Ascending aorta (tissue), 2 donors: ENCODE measurements at places on chromosomes 3 and 15.

- no peak overlapping the region for H3K4me3 ChIP-seq
- H3K4me1 ChIP-seq: no peaks in the 10 kb centered on the region
- H3K27me3 ChIP-seq: no peaks in the 10 kb centered on the region
- no peak overlapping the region for H3K27ac ChIP-seq
- DNase-seq: no peak
- H3K36me3 ChIP-seq: no peaks in the 10 kb centered on the region
Measured at GRCh38 chr3:139970526-139970925, 35.5 kb downstream of the CLSTN2 start.

DNA sequence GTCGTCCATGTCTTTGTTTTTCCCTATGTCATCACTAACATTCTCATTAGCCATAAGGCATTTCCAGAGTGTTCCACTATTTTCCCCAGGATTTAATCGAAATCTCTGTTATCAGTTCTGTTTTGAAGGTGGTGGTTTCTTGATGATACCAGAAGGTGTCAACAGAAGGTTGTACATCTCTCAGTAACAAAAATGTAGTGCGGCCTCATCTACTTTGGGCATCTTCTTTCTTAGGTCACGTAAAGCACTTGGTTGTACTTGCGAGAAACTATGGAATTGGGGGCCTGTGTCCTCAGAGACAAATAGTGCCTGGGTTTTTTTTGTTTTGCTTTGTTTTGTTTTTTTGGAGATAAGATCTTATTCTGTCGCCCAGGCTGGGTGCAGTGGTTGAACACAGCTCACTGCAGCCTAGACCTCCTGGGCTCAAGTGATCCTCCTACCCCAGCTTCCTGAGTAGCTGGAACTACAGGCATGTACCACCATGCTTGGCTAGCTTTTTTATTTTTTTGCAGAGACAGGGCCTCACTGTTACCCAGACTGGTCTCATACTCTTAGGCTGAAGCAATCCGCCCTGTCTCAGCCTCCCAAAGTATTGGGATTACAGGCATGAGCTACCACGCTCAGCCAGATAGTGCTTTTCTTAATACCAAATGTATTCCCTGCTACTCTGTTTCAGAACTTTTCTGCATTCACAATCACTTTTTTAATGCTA, 61.2 kb upstream of the FURIN start:
- DNase-seq: no peak
- H3K4me1 ChIP-seq: no peaks in the 10 kb centered on the region
- H3K27me3 ChIP-seq: no peaks in the 10 kb centered on the region

- no peaks in the 10 kb centered on the region for H3K36me3 ChIP-seq
- no peak for DNase-seq
- H3K27me3 ChIP-seq: no peaks in the 10 kb centered on the region
- no peak overlapping the region for H3K4me3 ChIP-seq
- no peak overlapping the region for H3K27ac ChIP-seq
Measured at GRCh38 chr3:130480736-130481135, 36.2 kb upstream of the COL6A6 start.

- no peak for DNase-seq
- H3K36me3 ChIP-seq: no peaks in the 10 kb centered on the region
- H3K4me3 ChIP-seq: peak overlapping the region; percentile 93
- H3K27me3 ChIP-seq: no peaks in the 10 kb centered on the region
- peaks cover 16% of the 10 kb centered on the region for H3K4me1 ChIP-seq
Measured at GRCh38 chr3:11717768-11718636, 74.3 kb upstream of the VGLL4 start.

- H3K36me3 ChIP-seq: no peaks in the 10 kb centered on the region
- no peak overlapping the region for H3K4me3 ChIP-seq
- DNase-seq: no peak
- peaks cover 5% of the 10 kb centered on the region for H3K4me1 ChIP-seq
- H3K27ac ChIP-seq: no peak overlapping the region
Measured at GRCh38 chr15:32682569-32682968, 35.2 kb upstream of the GREM1 start.

- no peak for DNase-seq
- H3K36me3 ChIP-seq: peaks cover 37% of the 10 kb centered on the region
- no peak overlapping the region for H3K4me3 ChIP-seq
Measured at GRCh38 chr3:11564577-11565001, 79.1 kb downstream of the VGLL4 start.

DNA sequence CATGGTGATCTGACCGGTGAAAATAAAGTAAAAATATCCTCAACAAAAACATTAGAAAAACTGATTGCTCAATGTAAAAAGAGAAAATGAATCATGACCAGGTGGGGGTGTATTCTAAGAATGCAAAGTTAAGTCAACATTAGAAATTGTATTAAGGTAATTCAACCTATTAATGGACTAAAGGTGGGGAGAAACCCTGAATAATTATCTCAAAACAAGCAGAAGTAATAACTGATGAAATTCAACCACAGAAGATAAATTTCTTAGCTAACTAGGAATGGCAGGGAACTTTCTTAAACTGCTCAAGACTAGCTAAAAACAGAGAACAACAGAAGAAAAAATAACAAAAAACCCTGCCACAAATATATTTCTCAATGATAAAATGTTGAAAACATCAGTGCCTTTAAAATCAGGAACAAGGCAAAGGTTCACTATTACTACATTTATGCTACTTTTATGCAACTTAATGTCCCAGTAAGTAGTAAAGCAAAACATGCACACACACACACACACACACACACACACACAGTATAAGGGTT, 204.4 kb upstream of the THBS1 start:
- H3K27ac ChIP-seq: no peak overlapping the region
- no peak for DNase-seq
- H3K4me1 ChIP-seq: no peaks in the 10 kb centered on the region
- no peaks in the 10 kb centered on the region for H3K36me3 ChIP-seq

GRCh38 chr15:30059771-30060170, 23.0 kb upstream of the GOLGA8J start:
- H3K4me1 ChIP-seq: no peaks in the 10 kb centered on the region
- no peak overlapping the region for H3K27ac ChIP-seq
- H3K36me3 ChIP-seq: no peaks in the 10 kb centered on the region
- no peak overlapping the region for H3K4me3 ChIP-seq
- DNase-seq: no peak
- no peaks in the 10 kb centered on the region for H3K27me3 ChIP-seq

GRCh38 chr15:47135267-47135666, 582.0 kb upstream of the SEMA6D start:
- H3K4me3 ChIP-seq: no peak overlapping the region
- DNase-seq: no peak
- no peaks in the 10 kb centered on the region for H3K4me1 ChIP-seq
- no peak overlapping the region for H3K27ac ChIP-seq

- no peaks in the 10 kb centered on the region for H3K27me3 ChIP-seq
- H3K4me3 ChIP-seq: no peak overlapping the region
- no peak overlapping the region for H3K27ac ChIP-seq
- no peak for DNase-seq
- no peaks in the 10 kb centered on the region for H3K4me1 ChIP-seq
- no peaks in the 10 kb centered on the region for H3K36me3 ChIP-seq
Measured at GRCh38 chr15:63879211-63879610, 45.5 kb upstream of the HERC1 start.

DNA sequence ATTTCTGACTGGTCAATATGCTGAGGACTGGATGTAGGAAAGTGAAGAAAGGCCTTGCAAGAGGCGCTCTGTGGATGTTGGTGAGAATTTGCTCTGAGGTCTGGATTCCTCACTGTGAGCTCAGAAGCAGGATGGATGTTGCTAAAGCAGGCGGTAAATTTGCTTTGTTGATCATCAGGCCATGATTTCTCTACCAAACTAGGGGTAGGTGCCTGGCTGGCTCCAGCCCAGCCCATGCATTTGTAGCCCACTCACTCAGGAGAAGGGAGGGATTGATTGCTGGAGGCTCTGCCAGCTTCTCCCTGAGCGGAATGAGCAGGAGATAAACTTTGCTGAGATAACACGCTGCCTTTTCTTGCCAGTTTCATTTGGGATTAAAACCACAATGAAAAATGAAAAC, 44.3 kb upstream of the NTRK3 start:
- no peak overlapping the region for H3K4me3 ChIP-seq
- H3K4me1 ChIP-seq: no peaks in the 10 kb centered on the region
- H3K27me3 ChIP-seq: no peaks in the 10 kb centered on the region
- H3K27ac ChIP-seq: no peak overlapping the region
- no peak for DNase-seq

GRCh38 chr3:191303596-191303995, 25.6 kb upstream of the CCDC50 start:
- no peak overlapping the region for H3K27ac ChIP-seq
- H3K27me3 ChIP-seq: no peaks in the 10 kb centered on the region
- H3K36me3 ChIP-seq: no peaks in the 10 kb centered on the region
- H3K4me1 ChIP-seq: no peaks in the 10 kb centered on the region
- no peak for DNase-seq
- no peak overlapping the region for H3K4me3 ChIP-seq

- no peak for DNase-seq
- no peaks in the 10 kb centered on the region for H3K36me3 ChIP-seq
- no peak overlapping the region for H3K27ac ChIP-seq
- H3K4me3 ChIP-seq: no peak overlapping the region
Measured at GRCh38 chr3:31955581-31955980, 25.5 kb downstream of the OSBPL10 start.

DNA sequence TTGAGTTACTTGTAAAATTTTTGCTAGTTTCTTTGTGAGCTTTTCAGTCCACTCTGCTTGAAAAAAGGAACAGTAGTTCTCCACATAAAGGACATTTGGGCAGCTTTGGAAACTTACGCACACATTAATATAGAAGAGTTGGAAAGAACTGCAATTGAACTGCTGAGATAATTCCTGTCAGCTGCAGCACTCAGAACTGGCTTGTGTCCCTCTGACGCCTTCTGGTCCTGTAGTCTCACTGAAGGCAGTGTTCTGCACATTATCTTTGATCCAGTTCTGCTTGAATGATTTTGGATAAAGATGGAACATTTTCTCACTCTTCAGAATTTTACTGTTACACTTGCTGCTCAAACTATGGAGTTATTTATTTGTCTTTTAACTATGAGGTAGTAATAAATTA, 901.9 kb downstream of the OTOL1 start:
- H3K36me3 ChIP-seq: no peaks in the 10 kb centered on the region
- DNase-seq: no peak
- H3K27me3 ChIP-seq: no peaks in the 10 kb centered on the region
- no peak overlapping the region for H3K27ac ChIP-seq
- no peaks in the 10 kb centered on the region for H3K4me1 ChIP-seq

DNA sequence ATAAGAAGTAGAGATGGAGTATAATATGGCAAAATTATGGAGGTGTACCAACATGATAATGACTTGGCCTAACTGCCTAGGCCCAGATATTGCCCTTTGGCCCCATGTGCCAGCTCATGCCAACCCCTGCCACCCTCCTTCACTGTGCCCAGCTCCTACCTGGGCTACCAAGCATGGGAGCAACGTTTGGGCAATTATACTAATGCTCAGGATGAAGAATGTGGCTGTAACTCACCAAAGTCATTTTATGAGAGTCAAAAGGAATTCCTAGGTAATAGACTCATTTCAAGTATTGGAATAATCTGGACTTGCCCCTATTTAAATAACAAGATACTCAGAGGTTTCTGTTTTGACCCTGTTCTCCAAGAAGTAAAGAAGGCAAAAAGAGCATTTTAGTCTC, 240.2 kb upstream of the IL12A start:
- H3K36me3 ChIP-seq: no peaks in the 10 kb centered on the region
- H3K27me3 ChIP-seq: no peaks in the 10 kb centered on the region
- no peak for DNase-seq
- H3K4me1 ChIP-seq: no peaks in the 10 kb centered on the region
- H3K4me3 ChIP-seq: no peak overlapping the region
- H3K27ac ChIP-seq: no peak overlapping the region

DNA sequence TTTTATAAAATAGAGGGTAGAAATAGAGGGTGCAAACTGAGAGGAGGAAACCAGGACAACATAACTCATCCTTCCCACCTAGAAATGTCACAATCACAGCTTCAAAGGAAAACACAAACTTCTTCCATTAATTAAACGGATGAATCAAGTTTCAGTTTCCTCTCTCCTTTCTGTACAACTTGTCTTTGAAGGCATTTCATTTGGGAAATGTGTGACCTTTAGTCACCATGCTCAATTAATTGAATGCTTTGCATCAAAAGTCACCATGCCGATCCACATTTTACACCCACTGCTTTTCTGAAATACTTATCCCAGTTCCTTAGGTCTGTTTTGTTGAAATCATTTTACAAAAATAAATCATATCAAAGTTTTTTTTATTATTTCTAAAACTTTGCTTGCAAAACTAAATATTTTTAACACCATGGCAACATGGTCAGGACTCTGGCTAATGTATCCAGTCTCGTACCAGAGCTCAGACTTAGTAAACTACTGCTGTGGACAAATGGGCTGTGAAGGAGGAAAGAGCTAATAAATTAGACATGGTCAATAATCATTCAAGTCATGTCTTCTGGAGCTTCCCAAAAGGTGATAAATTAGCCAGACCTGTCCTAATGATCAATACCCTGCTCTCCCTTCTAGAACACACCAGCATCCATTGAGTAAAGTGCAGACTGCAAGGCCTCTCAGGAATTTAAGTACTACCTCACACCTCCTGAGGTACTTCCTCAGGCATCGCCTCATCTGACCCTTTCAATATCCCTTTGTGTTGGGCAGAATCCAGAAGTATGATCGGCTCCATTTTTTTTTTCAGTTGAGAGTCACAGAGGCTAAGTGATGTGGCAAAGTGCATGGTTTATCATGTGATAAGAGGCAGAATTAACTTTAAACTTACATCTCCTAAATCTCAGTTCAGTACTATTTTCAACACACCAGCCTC, 161.3 kb downstream of the GREM1 start:
- H3K27ac ChIP-seq: peak overlapping the region; percentile 28
- H3K27me3 ChIP-seq: no peaks in the 10 kb centered on the region
- H3K4me1 ChIP-seq: no peaks in the 10 kb centered on the region
- H3K4me3 ChIP-seq: no peak overlapping the region
- DNase-seq: no peak

DNA sequence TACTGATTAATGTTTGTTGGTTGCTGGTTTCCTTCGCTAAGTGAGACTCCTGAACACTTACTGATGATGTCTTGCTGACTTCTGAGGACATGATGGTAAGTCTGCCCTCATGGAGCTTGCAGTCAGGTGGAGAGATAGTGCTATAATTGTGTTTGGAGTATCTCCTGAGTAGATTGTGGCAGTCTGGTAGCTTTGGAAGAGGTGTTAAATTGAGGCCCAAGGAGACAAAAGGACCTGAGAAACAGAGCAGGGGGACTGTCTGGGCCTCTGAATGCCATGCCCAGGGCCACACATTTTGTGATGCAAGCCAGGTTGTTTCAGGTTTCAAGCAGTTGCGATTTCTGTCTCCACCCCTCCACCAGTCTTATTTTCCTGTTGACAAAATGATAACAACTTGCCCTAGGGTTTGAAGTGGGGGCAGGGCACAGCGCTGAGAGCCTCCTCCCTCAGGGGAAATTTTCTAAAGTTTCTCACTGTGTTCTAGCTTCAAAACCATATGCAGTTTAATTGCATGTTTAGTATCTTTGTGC, 16.7 kb downstream of the SMAD3 start:
- H3K27ac ChIP-seq: no peak overlapping the region
- no peaks in the 10 kb centered on the region for H3K36me3 ChIP-seq
- no peak for DNase-seq
- no peak overlapping the region for H3K4me3 ChIP-seq
- peaks cover 15% of the 10 kb centered on the region for H3K4me1 ChIP-seq
